ENCODE measurements at places on chromosomes 4 and X.
A peak's percentile ranks its signal among the peaks of the same experiment; 100 is the strongest.

DNA sequence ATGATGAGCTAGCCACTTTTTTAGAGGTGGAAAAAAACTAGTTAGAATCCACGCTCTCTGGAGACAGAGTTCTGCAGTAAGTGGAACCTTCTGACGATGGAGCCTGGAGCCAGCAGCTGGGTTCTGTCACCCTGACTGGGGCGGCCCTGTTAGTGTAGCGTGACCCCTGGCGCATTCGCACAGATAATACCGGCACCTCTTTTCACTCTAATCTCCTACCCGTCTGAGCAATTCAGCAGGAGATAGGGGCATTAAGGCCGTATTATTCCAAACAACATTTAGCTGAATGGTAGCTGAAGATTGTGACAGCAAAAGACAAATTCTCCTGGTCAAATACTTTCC lies 292.6 kb downstream of the FBXO8 start:
- peak; percentile 62 for DNase-seq

DNA sequence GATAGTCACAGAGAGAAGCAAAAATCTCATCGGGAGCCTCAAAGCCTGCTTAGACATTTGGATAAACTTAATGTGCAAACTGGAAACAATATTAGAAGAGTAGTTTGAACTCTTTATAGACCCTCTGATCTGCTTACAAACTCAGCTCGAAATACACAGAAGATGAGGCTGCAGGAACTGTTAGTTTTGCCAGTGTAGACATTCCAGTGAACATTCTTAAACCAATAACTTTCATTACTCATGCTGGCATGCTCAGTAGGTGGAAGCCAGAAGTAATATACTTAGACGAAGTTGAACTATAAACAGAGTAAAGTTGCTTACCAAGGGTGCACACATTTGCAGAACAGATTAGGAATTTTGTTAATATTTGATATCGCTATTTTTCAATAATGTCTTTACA lies 303.5 kb downstream of the ANKRD50 start:
- DNase-seq = peak; percentile 24

DNA sequence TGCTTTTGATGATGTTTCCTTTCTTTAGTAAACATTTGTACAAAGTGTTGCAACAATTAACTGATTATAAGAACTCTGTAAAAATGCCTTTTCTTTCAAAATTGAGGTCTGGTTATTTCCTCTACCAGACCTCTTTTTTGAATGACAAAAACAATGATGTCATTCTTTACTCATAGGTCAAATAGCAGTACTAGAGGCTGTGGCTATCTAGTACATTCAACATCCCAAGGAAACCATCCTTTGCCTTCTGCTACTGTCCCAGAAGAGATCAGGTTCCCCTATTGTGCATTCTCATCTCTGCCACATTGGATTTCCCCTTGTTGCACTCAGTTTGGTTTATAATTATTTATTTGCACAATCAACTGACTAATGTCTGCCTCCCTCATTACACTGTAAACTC lies 19.1 kb upstream of the MAD2L1 start:
- no peak for DNase-seq

DNA sequence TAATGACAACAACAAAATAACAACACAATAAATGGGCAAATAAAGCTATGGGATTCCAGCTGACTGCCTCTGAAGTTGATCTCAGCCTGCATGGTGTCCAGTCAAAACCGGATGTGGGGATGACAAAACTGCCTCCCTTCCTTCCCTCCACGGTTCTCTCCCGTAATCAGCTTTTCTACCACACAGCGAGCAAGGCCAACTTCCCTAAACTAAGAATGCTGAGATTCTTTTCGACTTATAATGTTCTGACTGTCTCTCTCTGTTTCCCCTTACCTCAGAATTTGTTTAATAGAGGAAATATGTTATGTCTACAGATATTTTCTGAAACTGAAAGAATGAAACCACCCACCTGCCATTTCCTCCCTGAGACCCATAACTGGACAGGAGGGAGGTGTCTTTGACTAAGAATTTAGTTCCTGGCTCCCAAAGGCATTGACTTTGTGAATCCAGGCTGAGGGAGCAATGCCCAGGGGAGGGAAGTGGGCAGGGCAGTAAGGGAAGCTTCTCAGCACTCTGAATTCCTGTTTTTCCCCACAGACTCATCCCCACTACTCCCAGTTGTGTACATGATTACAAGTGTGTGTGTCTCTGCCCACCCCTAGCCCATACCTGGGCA lies 1.0 kb upstream of the TLR1 start:
- peak; percentile 62 for DNase-seq

- peak; percentile 44 for DNase-seq
These were observed 718.6 kb downstream of the CCSER1 start for GRCh38 chr4:90845777-90846176.

- no peak for DNase-seq
These were observed 17.5 kb downstream of the SH3BP2 start for GRCh38 chr4:2810388-2810787.

DNA sequence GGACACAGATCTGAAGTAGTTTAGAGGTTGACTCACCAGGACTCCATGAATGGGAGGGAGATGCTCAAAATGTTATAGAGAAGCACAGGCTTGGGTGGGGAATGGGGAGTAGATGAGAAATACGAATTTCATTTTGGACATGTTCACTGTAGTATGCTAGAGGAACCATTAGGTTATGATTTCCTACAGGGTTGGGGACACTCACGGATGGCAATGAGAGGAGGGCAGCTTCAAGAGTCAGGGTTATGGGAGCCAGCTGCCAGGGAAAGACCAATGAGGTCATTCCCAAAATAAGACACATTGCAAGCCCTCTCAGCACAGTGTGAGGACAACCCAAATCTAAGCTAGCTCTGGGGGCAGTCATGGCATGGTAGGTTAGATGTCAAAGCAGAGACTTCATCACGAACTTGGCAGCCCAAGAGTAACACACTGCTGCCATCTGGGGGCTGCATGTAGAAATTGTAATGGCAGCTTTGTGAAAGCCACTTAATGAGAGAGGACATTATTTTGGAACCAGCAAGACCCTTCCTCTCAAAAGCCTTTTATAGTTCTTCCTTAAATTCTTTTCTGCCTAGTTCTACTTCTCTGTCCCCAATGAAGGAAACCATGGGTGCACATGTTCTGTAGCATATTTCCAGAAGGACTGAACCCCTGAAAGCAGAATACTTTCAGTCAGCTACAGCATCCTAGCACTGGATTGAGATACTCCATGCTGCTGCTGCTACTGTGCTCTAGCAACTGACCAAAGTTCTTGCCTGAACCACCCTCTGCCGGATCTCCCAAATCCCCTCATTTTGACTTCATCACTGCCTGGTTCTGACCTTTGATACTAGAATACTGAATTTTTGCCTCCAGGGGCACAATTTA lies 16.2 kb upstream of the ZCCHC12 start:
- DNase-seq = peak; percentile 70

DNA sequence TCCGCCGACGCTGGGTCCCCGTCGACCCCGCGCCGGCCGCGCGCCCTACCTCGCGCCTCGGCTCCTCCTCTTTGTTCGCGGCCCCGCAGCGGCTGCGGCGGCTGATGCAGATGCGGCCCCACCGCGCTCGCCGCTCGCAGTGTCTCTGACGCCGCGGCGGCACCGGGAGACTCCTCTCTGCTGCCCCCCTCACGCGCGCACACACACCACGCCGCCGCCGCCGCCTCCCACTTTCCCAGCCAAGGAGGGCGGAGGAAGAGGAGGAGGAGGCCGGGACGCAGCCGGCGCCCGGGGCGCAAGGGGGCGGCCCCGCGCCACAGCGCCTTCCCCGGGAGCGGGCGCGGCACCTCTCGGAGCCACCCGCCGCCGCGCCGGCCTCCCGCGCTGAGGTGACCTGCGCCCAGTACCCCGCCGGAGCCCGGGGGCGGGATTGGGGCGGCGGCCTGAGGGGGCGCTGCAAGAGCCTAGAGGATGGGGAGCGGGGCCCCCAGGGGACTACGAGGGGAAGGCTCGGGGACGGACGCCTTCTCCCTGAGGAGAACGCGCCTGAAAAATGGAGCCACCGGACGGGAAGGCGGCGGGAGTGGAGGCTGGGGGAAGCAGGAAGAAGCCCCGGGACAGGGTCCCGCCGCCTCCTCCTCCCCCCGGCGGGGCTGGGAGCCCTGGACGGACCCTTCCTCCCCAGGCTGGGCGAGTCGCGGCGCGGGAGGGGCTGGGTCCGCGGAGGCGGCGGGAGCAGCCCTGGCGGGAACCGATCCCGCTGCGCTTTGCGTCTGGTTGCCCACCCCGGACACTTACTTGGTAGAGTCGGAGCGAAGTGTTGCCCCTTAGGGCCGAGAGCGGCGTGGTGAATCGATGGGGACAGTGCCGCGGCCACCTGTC lies at the start of gene SH3RF1:
Gene SH3RF1, minus strand, starts transcription at position 147 of the 882 bp plus-strand sequence. CDS start 1,744 bp downstream, outside the sequence.
- DNase-seq = peak; percentile 87

DNA sequence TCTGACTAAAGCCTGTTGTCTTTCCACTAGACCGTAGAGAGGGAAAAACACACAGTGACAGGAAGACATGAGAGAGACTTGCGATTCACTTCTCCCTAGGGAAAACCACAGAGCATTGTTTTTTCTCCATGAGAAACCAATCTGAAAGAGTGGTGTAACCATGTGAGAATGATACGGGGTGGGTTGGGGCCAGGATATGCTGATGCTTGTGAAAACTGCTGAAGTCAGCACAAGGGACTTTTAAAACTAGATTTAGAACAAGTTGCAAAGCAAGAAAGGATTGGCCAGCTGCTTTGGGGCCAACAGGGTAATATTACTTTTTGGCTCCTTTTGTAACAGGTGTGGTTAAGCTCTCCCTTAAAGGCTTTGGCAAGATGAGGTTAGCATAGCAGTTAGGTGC lies 66.1 kb downstream of the NHSL2 start:
- peak; percentile 38 for DNase-seq

DNA sequence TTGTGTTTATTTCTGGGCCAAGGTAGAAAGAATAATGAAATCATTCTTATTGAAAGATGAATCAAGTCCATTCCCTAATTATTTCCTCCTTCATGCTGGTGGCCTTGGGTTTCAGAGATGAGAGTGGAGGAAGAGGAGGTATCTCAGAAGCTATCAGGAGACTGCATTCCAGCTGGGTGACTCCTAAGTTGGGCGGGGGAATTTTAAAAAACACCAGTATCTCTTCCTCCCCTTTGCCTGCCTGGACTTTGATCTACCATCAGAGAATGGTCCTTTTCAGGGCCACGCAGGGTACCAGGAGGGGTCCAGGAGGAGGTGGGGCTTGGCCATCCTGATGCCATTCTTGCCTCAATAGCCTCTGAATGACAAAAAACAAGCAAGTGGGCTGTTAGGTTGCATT lies 104.4 kb downstream of the ASMT start:
- DNase-seq = no peak

- DNase-seq = no peak
These were observed 4.6 kb downstream of the FTSJ1 start for GRCh38 chrX:48480583-48480982.

- no peak for DNase-seq
These were observed 27.5 kb upstream of the CBR4 start for GRCh38 chr4:169037506-169037905.

DNA sequence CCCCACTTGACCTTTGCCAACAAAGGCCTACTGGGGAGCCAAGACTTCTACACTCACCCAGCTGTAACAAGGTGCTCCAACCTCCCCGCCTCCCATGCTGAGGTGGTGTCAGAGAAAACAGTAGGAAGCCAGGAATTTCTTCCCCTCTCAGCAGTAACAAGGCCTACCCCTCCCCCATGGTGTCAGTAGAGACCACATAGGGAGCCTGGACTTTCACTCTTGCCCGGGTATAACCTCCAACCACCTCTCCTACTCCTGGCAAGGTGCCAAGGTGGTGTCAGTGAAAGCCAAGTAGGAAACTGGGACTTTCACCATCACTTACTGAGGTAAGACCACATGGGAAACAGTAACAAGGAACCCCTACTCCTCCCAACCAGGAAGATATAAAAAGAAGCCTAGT lies 93.1 kb downstream of the SLC16A2 start:
- DNase-seq = no peak

- DNase-seq = no peak
These were observed 65.9 kb downstream of the LARP7 start for GRCh38 chr4:112702892-112703291.

DNA sequence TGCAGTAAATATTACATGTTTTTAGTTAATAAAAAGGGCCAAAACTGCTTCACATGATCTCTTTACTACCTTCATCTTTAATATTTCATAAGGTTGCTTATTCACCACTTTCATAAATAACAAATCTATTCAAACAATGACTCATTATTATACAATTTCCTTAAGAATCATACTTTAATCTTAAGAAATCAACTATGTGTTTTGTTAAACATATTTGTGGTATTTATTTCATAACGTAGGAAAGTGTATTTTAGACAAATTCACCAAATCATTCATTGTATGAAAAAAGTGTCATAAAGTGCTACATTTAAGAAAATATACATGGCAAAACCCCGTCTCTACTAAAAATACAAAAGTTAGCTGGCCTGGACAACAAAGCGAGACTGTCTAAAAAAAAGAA lies 150.5 kb upstream of the RXFP1 start:
- peak; percentile 75 for DNase-seq

- DNase-seq = no peak
These were observed 109.8 kb downstream of the LUZP4 start for GRCh38 chrX:115399306-115399705.

- DNase-seq = peak; percentile 66
These were observed 9.7 kb upstream of the ZNF674 start for GRCh38 chrX:46554942-46555341.

GRCh38 chr4:44738615-44739014 lies 12.3 kb upstream of the GNPDA2 start:
- no peak for DNase-seq

- DNase-seq = no peak
These were observed 27.1 kb upstream of the CFAP299 start for GRCh38 chr4:80308466-80308822.

DNA sequence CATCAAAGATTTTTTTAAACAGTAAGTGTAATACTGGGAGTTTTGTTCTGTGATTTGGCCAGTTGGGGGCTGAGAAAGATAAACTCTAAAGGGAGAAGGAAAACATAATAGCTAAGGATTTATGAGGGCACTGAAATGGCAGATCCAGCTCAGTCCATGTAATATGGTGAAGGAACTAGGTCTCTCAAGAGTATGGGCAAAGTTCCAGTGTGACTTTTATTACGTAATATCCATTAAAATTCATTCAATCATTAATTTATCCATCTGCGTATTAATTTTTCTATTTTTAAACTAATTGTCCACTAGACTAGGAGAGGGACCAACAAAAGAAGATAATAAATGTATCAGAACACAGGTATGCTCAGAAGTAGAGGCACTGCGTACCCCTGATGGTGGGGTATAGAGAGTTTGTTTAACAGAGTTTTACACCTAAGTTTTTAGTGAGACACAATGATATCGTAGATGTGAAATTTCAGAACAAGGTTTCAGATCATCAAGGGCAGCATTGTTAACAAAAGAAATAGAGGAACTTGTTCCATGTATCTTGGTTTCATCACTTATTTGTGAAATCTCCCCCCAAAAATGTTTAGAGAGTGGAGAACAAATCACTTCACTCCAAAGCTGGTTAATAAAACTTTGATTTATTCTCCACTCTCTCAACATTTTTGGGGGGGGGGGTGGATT lies 351.1 kb downstream of the GRXCR1 start:
- DNase-seq = no peak

- no peak for DNase-seq
These were observed 10.7 kb downstream of the SEPTIN6 start for GRCh38 chrX:119682019-119682989.

GRCh38 chr4:18202486-18202885 lies 180.9 kb upstream of the LCORL start:
- no peak for DNase-seq

Data from fibroblast of pulmonary artery (primary cell).